Stimulated activated CD4-positive, alpha-beta T cell treated with anti-CD3 and anti-CD28 coated beads, TNF-alpha, amount 100 ng/mL, for 48 hours (primary cell): ENCODE measurements at places on chromosomes 5 and 9.
A peak's percentile ranks its signal among the peaks of the same experiment; 100 is the strongest.

- DNase-seq: no peak
These were observed 293.5 kb downstream of the ASTN2 start for GRCh38 chr9:117121316-117121715.

DNA sequence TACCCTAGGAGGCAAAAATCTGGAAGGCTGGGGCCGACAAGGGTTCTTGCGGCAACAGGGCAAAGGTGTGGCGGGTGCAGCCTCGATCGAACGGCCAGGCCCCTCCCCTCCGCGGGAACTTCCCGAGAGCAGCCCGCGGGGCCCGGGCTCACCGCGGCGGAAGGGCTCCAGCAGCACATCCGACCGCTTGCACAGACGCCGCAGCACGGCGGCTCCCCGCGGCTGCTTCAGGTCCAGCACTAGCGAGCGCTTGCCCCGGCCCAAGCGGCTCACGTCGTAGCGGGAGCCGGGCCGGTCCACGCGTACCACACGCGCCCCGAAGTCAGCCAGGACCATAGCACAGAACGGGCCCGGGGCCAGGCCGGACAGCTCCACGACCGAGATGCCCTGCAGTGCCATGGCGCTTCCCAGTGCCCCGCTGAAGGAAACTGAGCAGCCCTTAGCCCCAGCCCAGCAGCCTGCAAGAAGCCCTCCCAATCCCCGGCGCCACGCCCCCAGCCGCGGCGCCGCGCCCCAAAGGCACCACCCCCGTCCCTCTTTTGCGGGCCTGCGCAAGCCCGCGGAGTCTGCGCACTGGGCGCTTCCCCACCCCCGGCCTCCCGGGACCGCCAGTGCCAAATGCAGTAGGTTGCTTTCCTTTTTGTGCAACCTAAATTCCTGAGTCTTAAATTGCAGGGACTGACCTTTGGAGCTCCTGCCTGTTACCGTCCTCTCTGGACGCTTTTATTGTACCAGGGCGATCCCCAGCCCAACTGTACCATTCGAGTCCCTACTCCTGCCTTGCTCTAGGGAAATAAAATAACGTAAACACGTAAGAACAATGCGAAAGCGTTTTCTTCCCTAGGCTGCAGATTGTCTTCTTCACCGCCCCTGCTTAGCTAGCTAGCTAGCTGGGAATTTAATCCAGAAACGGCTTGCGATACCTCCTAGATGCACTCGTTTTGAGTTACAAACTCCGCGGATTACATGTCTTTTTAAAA is at the start of gene AMACR:
AMACR (minus strand) TSS at position 430 of the 980 bp plus-strand sequence; CDS start at position 399, 31 bp downstream.
- DNase-seq: peak; percentile 63

DNA sequence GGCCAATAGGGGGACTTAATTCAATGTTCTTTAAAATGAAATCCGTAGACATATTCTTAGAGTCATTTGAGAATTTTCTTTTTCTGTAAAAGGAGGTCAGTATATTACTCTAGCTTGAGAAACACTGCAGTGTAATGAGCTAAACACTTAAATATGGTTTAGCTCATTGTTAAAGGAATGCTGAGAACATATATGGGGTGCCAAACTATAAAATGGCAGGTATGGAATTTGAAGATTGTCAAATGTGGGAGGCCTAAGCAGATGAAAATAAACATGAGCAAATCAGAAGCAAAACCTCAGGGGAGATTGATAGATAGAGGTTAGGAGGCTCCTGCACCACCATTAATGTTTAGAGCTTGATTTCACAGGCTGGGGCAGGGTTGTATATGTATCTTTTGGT is 57.9 kb downstream of the STX17 start:
- DNase-seq: no peak

DNA sequence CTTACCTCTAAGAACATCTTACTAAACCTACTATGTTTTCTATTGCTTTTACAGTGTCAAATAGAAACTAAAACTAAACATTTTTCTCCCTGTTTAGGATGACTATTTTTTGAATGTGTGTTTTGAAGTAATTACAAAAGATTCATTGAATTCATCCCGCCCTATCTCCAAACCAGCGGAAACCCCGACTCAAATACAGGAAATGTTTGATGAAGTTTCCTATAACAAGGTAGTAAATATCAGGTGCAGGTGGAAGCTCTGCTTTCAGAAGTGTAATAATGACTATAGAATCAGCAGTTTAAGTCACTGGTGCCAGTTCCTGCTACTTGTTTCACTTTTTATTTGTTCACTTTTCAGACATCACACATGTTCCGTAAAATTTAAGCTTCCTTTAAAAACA is 20.0 kb downstream of the ERAP2 start:
- no peak for DNase-seq

DNA sequence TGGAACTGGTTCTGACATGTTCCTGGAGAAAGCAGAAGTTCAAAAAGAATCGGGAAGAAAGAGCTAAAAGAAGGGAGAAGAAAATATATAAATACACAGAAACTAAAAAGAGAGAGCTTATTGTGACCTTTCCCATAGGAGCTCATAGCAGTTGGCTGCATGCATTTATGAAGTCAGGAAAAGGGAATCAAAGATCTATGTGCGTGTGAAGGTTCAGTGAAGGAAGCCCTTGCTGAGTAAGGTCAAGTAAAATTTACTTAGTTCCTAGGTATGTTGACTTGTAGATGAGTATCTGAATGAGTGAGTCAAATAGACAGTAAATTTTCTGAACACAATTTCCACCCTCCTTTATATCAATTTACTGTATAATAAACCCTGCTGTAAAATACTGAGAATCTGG is 632.5 kb downstream of the SLCO4C1 start:
- DNase-seq: no peak

- no peak for DNase-seq
These were observed 41.8 kb upstream of the DPYSL3 start for GRCh38 chr5:147551677-147552076.

DNA sequence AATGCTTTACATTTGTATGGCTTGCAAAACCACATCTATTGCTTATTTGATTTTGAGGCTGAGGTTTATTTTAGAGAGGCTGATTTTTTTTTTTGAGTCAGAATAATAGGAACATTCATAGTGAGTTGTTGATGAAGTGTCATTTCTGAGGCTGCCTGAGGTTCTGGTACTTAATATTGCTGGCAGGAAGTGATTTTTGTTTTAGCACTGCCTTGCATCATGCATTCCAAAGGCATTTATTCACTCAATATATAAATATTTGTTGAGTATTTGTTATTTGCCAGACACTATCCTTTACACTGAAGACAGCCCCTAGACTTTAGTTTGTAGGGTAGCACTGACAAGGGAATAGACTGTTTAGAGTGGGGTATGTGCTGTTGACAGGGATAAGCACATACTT is 2.7 kb downstream of the RNF20 start:
- no peak for DNase-seq

DNA sequence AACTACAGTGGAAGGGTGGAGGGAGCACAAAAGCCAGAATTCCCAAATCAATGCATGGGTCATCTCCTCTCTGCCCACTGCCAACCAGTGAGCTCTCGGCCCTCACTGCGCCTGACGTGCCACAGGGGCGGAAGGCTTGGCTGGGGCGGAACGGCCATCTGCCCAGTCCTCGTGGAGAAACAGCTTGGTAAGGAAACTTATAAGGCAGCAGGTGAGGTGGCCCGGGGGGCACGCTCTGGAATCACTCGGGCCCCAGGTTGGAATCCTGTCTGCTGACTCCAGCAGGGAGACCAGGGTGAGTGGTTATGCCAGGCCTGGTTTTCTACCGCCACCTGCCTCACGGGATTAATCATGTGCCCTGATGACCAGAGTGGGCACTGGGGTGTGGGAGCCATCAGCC is 52.3 kb downstream of the VAV2 start:
- no peak for DNase-seq

GRCh38 chr9:105051897-105052296 is 123.9 kb upstream of the ABCA1 start:
- no peak for DNase-seq

GRCh38 chr9:125887172-125887571 is 140.0 kb downstream of the PBX3 start:
- DNase-seq: no peak

GRCh38 chr5:67149951-67150523 is 46.6 kb downstream of the CD180 start:
- DNase-seq: no peak

DNA sequence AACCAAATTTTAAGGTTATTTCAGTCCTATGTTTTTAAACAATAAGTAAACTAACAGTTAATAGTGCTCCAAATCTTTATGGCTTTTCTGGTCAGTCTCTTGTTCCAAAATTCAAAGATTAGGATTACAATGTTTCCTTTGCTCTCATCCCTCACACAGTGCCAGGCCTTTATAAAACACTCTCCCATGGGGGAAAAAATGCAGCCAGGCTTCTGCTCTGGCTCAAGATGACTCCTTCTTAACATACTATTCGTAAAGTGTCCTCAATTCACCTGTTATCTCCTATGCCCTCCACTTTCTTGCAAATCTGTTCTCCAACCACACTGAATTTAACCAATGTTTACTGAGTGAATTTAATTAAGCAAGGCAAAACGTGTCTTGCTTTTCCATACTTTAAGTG is 1.4 kb downstream of the CEP120 start:
- DNase-seq: no peak

- DNase-seq: no peak
These were observed 58.7 kb upstream of the RNU6ATAC start for GRCh38 chr9:134223091-134223490.

DNA sequence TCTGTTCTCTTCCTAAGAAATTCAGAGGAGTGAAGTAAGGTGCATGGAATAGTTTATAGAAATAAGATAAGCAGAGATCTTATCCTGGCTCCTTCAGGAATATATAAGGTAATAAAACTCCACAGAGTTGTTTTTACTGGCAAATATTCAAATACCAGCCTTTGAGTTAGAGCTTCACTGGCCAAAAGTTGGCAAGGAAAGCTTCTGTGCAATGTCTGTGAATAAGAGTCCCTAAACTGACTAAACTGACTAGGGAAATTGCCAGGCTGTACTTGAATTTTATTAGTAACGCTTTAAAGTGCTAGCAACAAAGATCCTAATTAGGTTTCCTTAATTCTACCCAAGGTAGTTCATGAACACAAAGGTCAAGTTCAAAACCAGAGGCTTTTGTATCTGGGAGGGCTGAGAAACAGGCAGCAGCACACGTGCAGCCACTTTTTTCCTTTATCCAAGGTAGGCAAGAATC is 131.1 kb upstream of the MPDZ start:
- DNase-seq: no peak

GRCh38 chr9:116494815-116495634 is 192.1 kb upstream of the TRIM32 start:
- DNase-seq: peak; percentile 31

GRCh38 chr9:124251204-124251603 is 6.5 kb upstream of the NEK6 start:
- DNase-seq: no peak
